ENCODE measurements at places on chromosomes 5 and 9.

- H3K4me3 ChIP-seq, result no peak overlapping the region
- H3K27me3 ChIP-seq, result no peaks in the 10 kb centered on the region
- H3K27ac ChIP-seq, result no peak overlapping the region
- DNase-seq, result no peak
These were observed 139.0 kb upstream of the GABRP start for GRCh38 chr5:170644501-170644900.

GRCh38 chr9:137459152-137459600 is at the start of gene NSMF:
Gene NSMF, minus strand, starts transcription at chr9:137459334. Its CDS starts 232 bp downstream, at chr9:137459102.
- H3K27me3 ChIP-seq, result no peaks in the 10 kb centered on the region
- H3K27ac ChIP-seq, result peak within 1 kb of the TSS; percentile 88
- peak within 1 kb of the TSS; percentile 61 for H3K4me3 ChIP-seq
- H3K36me3 ChIP-seq, result no peaks in the 10 kb centered on the region
- H3K4me1 ChIP-seq, result peaks cover 36% of the 10 kb centered on the region

DNA sequence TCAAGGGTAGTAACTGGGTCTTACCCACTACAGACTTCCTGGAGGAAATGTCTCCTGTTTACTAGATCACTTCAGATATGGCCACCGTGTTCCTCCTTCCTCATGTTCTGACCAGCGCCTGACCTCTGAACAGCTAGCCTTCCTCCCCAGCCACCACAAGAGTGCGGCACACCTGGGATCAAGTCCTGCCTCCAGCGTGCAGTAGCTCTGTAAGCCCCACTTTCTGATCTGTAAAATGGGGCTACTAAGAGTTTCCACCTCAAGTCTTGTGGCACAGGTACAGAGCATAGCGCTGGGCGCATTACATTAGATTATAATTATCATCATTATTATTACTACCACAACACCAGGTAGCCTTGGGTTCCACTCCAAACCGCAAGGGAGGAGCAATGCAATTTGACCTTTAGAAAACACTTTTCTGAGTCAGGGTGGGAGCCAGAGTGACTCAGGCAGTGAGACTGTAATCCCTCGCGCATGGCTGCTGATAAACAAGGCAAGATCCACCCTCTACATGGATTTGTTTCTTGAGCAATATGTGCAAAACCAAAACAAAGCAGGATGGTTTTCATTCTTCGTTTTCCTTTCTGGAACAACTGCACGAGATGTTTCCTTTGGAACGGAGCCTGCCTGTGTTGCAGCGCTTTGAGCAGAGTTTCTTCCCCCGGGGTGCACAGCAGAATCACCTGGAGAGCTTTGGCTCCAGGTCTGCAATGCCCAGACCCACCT is 65.0 kb upstream of the ANGPTL2 start:
- H3K4me3 ChIP-seq, result no peak overlapping the region
- no peak for DNase-seq
- no peaks in the 10 kb centered on the region for H3K27me3 ChIP-seq
- peak overlapping the region; percentile 93 for H3K27ac ChIP-seq
- H3K36me3 ChIP-seq, result no peaks in the 10 kb centered on the region

DNA sequence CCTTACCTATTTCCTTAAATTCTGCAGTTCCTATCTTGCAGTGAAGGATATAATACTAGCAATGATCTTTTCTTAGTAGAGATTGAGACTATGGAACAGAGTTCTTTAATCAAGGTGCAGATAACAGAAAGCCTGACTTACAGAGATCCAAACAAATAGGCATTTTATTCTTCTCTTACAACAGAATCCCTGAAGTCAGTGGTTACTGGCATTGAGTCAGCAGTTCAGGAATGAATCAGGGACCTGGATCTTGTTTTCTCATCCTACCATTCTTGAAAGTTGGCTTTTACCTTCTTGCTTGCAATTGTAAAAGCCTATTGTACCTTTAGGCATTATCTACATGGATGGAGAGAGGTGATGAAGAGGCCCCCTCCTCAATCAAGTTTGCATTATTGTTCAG is 47.5 kb upstream of the TLE4 start:
- H3K4me3 ChIP-seq, result no peak overlapping the region
- H3K4me1 ChIP-seq, result no peaks in the 10 kb centered on the region
- H3K36me3 ChIP-seq, result no peaks in the 10 kb centered on the region
- no peaks in the 10 kb centered on the region for H3K27me3 ChIP-seq
- H3K27ac ChIP-seq, result no peak overlapping the region

DNA sequence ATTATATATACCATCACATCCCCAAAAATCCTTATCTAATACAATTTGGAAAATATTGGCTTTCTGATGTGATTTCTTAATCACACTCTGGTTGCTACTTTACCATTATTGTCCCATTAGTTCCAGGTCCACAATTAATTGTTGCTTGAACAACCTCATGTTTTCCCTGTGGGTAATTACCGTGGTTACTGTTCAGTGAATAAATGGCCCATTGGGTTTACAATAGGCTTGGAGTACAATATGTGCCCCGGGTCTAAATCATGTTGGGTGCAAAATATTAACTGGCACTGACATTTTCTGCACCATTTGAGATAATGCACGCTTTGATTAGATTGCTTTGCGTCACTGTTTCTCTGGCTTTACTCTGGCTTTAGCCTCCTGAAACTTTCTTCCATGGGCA is 163.7 kb downstream of the GABBR2 start:
- no peaks in the 10 kb centered on the region for H3K36me3 ChIP-seq
- no peak for DNase-seq
- no peak overlapping the region for H3K27ac ChIP-seq

GRCh38 chr5:317086-317811 is 4.3 kb upstream of the AHRR start:
- H3K27me3 ChIP-seq, result peaks cover 41% of the 10 kb centered on the region
- peaks cover 52% of the 10 kb centered on the region for H3K36me3 ChIP-seq
- H3K4me1 ChIP-seq, result peaks cover 16% of the 10 kb centered on the region

DNA sequence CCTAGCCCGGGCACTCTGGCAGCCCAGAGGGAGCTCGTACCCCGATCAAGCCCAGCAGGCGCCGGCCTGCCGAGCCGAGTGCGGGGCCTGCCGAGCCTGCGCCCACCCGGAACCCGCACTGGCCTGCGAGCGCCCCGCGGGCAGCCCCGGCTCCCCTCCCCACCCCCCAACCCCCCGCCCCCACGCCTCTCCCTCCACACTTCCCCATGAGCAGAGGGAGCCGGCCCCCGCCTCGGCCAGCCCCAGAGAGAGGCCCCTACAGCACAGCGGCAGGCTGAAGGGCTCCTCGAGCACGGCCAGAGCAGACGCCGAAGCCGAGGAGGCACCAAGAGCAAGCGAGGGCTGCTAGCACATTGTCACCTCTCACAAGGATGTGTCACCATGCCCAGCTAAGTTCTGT is 36.2 kb upstream of the CCDC180 start:
- H3K4me1 ChIP-seq, result no peaks in the 10 kb centered on the region
- H3K27ac ChIP-seq, result no peak overlapping the region
- H3K4me3 ChIP-seq, result no peak overlapping the region
- DNase-seq, result no peak
- no peaks in the 10 kb centered on the region for H3K27me3 ChIP-seq
- H3K36me3 ChIP-seq, result no peaks in the 10 kb centered on the region

DNA sequence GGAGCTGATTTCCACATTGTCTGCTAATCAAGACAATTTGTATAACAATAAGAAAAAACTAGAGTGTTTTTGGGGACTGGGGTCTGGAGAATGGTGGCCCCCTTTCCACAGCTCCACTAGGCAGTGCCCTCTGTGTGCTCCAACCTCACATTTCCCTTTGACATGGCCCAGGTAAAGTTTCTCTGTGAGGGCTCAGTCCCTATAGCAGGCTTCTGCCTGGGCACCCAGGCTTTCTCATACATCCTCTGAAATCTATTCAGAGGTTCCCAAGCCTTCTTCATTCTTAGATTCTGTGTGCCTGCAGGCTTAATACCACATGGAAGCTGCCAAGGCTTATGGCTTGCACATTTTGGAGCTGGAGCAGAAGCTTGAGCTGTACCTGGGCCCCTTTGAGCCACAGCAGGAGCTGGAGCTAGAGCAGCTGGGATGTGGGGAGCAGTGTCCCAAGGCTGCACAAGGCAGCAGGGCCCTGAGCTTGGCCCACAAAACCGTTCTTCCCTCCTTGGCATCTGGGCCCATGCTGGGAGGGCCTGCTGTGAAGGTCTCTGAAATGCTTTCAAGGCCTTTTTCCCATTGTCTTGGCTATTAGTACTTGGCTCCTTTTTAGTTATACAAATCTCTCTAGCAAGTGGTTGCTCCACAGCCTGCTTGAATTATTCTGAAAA is 49.1 kb upstream of the VPS13A start:
- H3K27me3 ChIP-seq, result no peaks in the 10 kb centered on the region
- no peaks in the 10 kb centered on the region for H3K4me1 ChIP-seq
- H3K27ac ChIP-seq, result no peak overlapping the region
- no peak for DNase-seq
- H3K4me3 ChIP-seq, result no peak overlapping the region

- H3K27me3 ChIP-seq, result no peaks in the 10 kb centered on the region
- H3K4me1 ChIP-seq, result no peaks in the 10 kb centered on the region
- no peak overlapping the region for H3K27ac ChIP-seq
- no peaks in the 10 kb centered on the region for H3K36me3 ChIP-seq
- no peak for DNase-seq
These were observed 10.5 kb upstream of the ENTREP1 start for GRCh38 chr9:69314547-69314946.

DNA sequence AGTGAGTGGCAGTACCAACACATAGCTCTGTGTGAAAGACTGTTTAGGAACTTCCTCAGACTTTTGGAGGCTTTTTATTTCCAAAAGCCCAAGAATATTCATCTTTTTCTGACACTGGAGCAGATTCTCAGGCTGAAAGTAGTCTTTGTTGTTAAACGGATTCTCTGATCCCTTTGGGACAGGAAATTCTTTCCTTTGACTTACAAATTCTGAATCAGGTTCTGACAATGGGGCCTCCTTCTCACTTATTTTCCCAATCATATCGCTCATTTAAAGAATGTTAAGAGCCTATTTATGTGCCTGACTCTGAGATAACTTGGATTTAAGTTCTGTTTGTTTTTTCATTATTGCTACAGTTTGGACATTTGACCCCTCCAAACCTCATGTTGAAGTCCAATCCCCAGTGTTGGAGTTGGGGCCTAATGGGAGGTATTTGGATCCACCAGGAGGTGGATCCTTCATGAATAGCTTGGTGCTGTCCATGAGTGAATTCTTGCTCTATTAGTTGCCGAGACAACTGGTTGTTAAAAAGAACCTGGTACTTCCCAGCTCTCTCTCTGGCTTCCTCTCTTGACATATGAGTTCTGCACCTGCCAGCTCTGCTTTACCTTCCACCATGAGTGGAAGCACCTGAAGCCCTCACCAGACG is 4.1 kb upstream of the ADGRV1 start:
- H3K36me3 ChIP-seq, result no peaks in the 10 kb centered on the region
- H3K27me3 ChIP-seq, result peaks cover 85% of the 10 kb centered on the region
- DNase-seq, result no peak
- H3K4me3 ChIP-seq, result no peak overlapping the region

GRCh38 chr9:123456011-123456410 is 100.0 kb downstream of the CRB2 start:
- H3K4me1 ChIP-seq, result no peaks in the 10 kb centered on the region
- H3K27ac ChIP-seq, result no peak overlapping the region

DNA sequence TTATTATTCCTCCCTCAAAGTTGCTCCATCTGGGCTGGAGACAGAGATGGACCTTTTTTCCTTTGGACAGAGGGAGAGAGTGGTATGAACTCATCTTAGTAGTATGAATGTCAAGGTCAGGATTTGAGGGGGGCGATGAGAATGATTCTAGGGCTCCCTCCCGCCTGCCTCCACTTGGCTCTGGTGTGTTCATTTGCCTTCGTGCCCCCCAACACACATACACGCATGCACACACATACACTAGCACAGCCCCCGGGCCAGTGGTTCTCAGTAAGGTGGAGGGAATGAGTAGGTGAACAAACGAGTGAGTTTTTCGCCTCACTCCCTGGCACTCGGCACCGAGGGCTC is 44.5 kb downstream of the ERGIC1 start:
- H3K27ac ChIP-seq, result peak overlapping the region; percentile 84
- H3K4me1 ChIP-seq, result peaks cover 6% of the 10 kb centered on the region
- DNase-seq, result no peak
- H3K36me3 ChIP-seq, result peaks cover 12% of the 10 kb centered on the region

GRCh38 chr5:88488130-88488529 is 219.5 kb upstream of the TMEM161B start:
- H3K4me3 ChIP-seq, result no peak overlapping the region
- no peaks in the 10 kb centered on the region for H3K36me3 ChIP-seq
- peaks cover 2% of the 10 kb centered on the region for H3K27me3 ChIP-seq

DNA sequence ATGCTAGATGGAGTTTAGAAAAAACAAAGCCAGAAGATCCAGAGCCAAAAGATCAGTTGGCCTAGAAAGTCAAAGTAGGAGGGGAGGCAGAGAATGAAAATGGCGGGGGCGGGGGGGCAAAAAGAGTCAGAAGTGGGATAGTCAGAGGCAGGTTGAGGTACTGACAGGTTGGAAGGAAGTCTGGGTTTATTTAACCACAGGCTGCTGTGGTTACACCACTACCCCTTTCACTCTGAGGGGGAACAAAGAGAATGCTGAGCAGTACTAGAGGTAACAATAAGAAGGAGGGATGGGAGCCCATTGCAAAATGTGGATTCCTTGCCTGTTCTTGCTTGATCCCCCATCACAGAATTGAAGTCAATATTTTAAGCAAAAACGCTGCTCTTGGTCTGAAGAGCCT is 111.8 kb downstream of the CAVIN4 start:
- H3K4me3 ChIP-seq, result no peak overlapping the region
- no peak overlapping the region for H3K27ac ChIP-seq
- H3K27me3 ChIP-seq, result no peaks in the 10 kb centered on the region
- no peak for DNase-seq

DNA sequence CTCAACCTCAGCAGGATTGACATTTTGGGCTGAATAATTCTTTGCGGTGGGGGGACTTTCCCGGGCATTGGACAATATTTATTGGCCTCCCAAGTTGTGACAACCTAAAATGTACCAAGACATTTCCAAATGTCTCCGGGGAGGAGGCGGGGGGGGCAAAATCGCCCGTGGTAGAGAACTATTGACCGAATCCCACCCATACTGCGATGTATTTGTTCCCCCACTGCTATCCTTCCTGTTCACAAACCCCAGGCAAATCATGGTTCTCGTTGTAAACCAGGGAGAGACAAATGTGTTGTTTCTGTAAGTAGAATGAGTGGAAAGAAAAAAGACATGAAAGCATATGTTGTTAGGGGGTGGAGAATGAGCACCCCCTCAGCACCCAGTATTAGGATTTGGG is 141.9 kb downstream of the PSAT1 start:
- H3K27ac ChIP-seq, result no peak overlapping the region
- H3K4me1 ChIP-seq, result peaks cover 6% of the 10 kb centered on the region
- no peak for DNase-seq
- H3K4me3 ChIP-seq, result no peak overlapping the region

DNA sequence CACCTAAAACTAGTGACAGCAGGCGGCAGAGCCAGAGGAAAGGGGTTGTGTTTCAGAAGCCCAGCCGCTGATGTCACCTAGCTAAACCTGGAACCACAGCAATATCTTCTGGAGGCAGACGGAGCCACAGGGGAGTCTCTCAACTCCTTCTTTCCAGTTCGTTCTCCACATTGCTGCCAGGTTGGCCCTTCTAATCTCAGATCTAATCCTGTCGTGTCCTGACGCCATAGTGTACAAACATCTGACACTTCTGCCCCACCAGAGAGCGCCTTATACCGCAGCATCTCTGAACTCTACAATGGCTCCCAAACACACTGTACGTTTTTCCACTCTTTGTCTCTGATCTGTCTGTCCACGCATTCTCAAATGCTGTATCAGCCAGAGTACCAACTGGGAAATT is 240.0 kb downstream of the SMARCA2 start:
- DNase-seq, result no peak
- H3K4me3 ChIP-seq, result no peak overlapping the region
- no peak overlapping the region for H3K27ac ChIP-seq
- H3K36me3 ChIP-seq, result no peaks in the 10 kb centered on the region

- no peaks in the 10 kb centered on the region for H3K4me1 ChIP-seq
- H3K27ac ChIP-seq, result no peak overlapping the region
- no peak for DNase-seq
- no peaks in the 10 kb centered on the region for H3K36me3 ChIP-seq
- no peak overlapping the region for H3K4me3 ChIP-seq
These were observed 407.4 kb downstream of the DTWD2 start for GRCh38 chr5:118580949-118581348.

Data from esophagus squamous epithelium (tissue), 5 donors.